Stimulated activated CD4-positive, alpha-beta T cell treated with anti-CD3 and anti-CD28 coated beads, Interleukin-2, amount 100 ng/mL, for 24 hours (primary cell): ENCODE measurements at places on chromosomes 7 and 10.
A peak's percentile ranks its signal among the peaks of the same experiment; 100 is the strongest.

GRCh38 chr7:148987751-148988512 is 40.4 kb downstream of the PDIA4 start:
- no peak for DNase-seq

GRCh38 chr10:3465406-3465891 is 292.9 kb upstream of the PITRM1 start:
- DNase-seq: no peak

DNA sequence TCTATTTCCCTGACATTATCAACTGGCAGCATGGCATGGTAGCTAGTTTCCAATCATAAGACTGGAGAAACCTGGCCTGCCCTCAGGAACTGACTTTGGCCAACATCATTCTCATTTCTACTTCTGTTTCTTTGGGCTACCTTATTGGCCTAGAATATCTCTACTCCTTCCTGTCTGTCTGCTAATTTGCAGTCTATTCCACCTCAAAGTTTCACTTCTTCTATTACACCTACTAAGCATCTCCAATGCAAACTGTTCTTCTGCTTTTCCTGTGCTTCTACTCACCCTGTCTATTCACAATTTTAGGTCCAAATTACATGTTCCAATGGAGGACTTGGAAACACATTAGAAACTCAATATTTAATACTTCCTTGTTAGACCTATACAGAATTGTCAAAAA is 65.6 kb downstream of the ZNF503 start:
- DNase-seq: no peak

DNA sequence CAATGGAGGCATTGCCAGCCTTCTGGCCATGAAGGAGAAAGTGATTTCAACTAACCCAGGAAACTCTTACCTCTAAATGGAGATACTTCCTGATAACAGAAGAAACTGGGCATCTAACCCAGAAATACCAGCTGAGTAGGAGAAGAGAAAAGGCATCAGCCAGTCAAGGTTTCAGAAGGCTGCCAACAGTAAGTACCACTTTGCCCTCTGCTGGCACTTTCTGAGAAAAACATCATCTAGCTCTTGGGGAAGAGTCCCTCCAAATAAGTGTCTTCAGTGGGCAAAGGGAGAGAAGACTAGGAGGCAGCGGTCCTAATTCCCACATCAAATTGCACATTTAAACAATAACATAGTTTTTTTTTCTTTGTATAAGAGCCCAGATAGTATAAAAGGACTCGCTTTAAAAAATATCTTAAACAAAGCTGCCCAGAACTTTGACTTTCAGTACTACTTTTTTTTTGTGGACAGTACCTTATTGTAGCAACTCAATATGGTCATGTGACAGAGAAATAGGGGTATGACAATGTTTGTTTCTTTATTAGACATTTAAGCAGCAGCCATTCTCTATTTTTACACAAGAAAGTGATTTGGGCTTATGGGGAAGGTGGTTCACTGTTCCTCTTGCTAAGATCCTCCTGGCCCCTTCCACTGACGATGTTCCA is 157.3 kb downstream of the CTTNBP2 start:
- no peak for DNase-seq

- no peak for DNase-seq
These were observed 212.3 kb upstream of the CSTF2T start for GRCh38 chr10:51911723-51912122.

DNA sequence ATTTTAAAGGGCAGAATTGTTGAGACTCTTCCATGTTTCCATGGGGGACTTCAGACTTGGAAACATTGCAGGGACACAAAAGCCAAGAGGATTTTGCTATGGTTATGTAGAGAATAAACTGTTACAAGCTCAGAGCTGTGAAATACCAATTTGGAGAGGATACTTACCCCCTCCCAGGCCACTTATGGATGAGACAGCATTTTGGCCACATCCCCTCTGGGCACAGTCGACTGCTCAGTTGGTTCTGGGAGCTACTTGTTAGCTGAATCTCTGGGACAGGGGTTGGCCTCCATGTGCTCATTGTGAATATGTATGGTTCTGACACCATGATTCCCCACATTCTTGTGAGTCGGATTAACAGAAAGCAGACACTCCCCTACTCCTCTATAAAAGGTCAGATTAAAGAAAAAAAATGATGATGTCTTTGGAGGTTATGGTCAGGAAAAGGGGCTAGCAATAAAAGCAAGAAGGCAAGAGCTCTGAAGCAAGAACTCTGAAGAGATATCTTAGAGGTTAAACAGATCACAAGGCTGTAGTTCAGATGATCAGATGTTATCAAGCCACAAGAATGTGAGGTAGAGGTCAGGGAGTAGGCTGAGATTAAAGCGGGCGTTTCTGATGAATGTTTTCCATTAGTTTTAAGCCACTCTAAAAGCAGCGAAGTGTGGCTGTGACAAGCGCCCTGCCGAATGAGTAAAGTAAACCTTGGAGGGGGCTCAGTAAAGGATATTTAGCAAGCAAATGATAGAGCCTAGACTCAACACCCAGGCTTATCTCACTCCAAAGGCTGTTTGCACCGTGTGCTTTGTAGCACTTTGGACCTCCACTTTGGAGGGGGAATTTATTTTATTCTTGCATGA is 17.2 kb downstream of the STAMBPL1 start:
- DNase-seq: peak; percentile 37

- no peak for DNase-seq
These were observed 3.1 kb downstream of the AGMO start for GRCh38 chr7:15558756-15559155.

DNA sequence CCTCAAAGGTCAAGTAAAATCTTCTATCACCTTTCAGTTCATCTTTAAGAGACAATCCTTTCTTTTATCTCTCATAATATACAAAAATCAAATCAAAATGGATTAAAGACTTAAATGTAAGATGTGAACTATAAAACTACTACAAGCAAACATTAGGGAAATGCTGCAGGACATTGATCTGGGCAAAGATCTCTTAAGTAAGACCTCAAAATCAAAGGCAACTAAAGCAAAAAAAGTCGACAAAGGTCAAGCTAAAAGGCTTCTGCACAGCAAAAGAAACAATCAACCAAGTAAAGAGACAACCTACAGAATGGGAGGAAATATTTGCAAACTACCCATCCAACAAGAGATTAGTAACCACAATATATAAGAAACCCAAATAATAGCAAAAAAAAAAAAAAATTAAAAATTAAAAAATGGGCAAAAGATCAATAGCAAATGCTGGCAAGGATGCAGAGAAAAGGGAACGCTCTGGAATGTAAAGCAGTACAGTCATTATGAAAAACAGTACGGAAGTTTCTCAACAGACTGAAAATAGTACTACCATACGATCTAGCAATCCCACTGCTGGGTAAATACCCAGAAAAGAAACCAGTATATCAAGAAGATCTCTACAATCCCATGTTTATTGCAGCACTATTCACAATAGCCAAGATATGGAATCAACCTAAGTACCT is 41.7 kb downstream of the TNPO3 start:
- no peak for DNase-seq

DNA sequence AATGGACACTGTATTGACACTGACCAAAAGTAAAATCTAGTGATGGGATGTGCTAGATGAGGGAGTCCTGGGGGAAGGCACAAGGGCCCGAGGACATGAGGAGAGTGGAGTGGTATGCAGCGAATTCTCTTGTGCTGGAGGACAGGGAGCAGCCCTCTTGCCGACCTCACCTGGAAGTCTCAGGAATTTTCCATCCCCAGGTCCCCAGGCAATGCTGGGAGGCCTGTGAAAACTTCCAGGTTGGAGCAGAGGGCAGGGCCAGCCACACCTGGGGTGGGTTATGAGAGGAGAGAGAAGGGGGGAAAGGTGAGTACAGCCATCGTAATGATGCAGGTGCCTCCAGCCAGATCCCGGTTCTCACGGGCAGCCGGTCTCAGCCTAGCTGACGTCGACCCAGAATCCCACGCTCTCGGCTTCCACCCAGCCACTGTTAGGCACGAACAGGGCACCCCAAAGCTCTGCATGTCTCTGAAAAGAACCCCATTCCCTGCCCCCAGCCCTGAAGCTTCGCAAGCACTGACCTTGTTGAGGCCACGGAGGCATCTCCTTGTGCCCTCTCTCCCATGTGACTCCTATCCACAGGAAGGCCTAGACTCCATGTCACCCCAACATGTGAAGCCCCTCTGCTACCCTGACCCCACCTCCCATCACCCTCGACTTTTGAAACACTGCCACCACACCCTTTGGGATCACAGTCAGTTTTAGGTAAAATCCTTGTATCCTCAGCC is 239.7 kb upstream of the MYO3A start:
- no peak for DNase-seq

- DNase-seq: no peak
These were observed 48.4 kb upstream of the PLXDC2 start for GRCh38 chr10:19767876-19768275.

DNA sequence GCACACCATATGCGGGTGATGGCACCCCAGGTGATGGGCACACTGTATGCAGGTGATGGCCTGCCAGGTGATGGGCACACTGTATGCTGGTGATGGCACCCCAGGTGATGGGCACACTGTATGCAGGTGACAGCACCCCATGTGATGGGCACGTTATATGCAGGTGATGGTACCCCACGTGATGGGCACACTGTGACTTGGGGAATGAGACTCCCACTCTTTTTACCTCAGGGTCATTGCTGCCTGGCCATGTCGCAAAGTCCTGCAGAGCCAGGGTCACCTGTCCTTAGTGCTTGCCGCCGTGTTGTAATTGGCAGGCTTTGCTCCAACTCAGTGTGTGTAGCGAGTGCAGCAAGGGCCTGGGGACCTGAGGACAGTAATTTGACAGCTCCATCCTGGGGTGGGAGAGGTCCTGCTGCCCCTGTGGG is 7.6 kb upstream of the CCDC201 start:
- DNase-seq: no peak
